A549 treated with ZK216348 at 1 μM for 4 hours (cell line): ENCODE measurements at places on chromosomes 6 and 20. TPM values are rescaled to one million over a fixed set of nuclear protein-coding genes. Genes with fewer than 3 reads are reported as not detected.

Gene TCP11
- not detected in 5 replicates for total RNA-seq

Gene BMP2
- 0.19 to 0.64 TPM (median 0.44 TPM) in 5 replicates for total RNA-seq

Gene GNRH2
- total RNA-seq, result 0.36 to 0.47 TPM in 2 of 5 replicates, not detected in the others

Gene SGK2
- 5.9 to 8.3 TPM (median 7.4 TPM) in 5 replicates for total RNA-seq

Gene TPX2
- 104 to 134 TPM (median 106 TPM) in 5 replicates for total RNA-seq

Gene MEP1A
- not detected in 5 replicates for total RNA-seq

Gene KLHDC3
- 22.2 to 31.7 TPM (median 30.9 TPM) in 5 replicates for total RNA-seq

Gene PRRT1
- total RNA-seq, result 0.47 to 0.95 TPM (median 0.68 TPM) in 5 replicates

Gene RIPOR3
- total RNA-seq, result 0.06 to 0.08 TPM in 2 of 5 replicates, not detected in the others

Gene PRDM13
- 0.45 to 1.2 TPM (median 0.99 TPM) in 5 replicates for total RNA-seq

Gene MICAL1
- 11.5 to 19.5 TPM (median 15.3 TPM) in 5 replicates for total RNA-seq

Gene DIDO1
- total RNA-seq, result 17.9 to 27.4 TPM (median 23.7 TPM) in 5 replicates

Gene NDRG3
- 21.1 to 23.2 TPM (median 22.8 TPM) in 5 replicates for total RNA-seq

Gene LIN28B
- 0.81 to 1.8 TPM (median 1.6 TPM) in 5 replicates for total RNA-seq

Gene TFAP2C
- 14.4 to 16.9 TPM (median 15.0 TPM) in 5 replicates for total RNA-seq

Gene METTL24
- total RNA-seq, result not detected in 5 replicates

Gene TTLL9
- total RNA-seq, result 0.13 TPM in 1 of 5 replicates, not detected in the others

Gene EYA2
- 2.4 to 3.8 TPM (median 2.6 TPM) in 5 replicates for total RNA-seq
